ENCODE measurements at places on chromosomes 1 and 21.

GRCh38 chr1:11967028-11967547, 13.2 kb upstream of the MFN2 start:
- DNase-seq: no peak

- DNase-seq: no peak
These were observed 55.3 kb downstream of the MAN1C1 start for GRCh38 chr1:25671929-25672328.

DNA sequence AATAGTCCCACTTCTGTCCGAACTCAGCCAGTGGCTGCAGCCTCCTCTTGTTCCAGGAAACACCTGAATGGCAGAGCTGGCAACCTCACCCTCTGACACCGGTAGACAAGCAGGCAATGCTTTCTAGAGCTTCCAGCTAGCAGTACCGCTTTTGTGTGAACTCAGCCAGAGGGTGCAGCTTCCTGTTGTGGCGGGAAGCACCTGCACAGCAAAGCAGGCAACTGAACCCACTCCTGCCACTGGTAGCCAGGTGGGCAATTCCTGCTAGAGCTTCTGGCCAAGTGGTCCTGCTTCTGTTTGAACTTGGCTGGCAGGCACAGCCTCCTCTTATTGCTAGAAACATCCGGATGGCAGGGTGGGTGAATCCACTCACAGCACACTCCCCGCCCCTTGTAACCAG, 40.1 kb upstream of the TMPRSS15 start:
- DNase-seq: no peak

GRCh38 chr1:57866998-57867397, 443.1 kb upstream of the DAB1 start:
- DNase-seq: no peak

DNA sequence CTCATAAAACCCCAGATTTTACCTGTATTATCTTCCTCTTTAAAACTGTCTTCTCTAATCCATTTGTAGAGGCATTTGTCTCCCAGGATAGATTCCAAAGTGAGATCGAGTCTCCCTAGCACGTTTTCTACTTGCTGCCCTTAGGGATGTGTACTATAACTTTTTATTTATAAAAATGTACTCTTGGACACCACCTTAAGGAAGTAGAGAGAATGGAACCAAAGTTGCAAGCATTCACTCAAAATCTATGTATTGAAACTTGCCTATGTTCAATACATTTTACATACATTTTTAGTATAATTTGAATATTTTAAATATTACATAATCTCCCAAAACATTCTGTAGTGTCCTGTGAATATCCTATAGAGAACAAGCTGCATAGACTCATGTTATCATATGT, 842 bp upstream of the SPRR2A start:
- no peak for DNase-seq

- DNase-seq: no peak
These were observed 121.3 kb downstream of the HUNK start for GRCh38 chr21:31993826-31994825.

- DNase-seq: no peak
These were observed 139.7 kb downstream of the SLC44A5 start for GRCh38 chr1:75471252-75471651.

DNA sequence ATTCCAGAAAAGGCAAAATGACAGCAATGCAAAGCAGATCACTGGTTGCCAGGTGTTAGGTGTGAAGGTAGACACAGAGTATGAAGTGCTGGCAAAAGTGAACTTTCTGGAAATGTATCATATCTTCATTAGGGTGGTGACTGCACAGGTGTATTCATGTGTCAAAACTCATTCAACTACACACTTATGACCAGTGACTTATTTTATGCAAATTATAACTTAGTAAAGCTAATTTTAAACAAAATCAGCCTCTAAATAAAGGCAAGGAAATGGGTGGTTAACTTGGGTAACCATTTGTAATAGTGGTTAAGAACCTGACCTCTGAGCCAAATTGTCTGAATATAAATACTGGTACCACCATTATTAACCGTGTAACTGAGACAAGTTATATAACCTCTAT, 7.4 kb downstream of the COP1 start:
- no peak for DNase-seq

GRCh38 chr1:205849619-205850355, at the start of gene PM20D1:
PM20D1 (minus strand) TSS chr1:205850132; CDS start chr1:205850072, 60 bp downstream.
- peak; percentile 64 for DNase-seq

GRCh38 chr1:37575692-37576091, 19.0 kb downstream of the DNALI1 start:
- DNase-seq: no peak

DNA sequence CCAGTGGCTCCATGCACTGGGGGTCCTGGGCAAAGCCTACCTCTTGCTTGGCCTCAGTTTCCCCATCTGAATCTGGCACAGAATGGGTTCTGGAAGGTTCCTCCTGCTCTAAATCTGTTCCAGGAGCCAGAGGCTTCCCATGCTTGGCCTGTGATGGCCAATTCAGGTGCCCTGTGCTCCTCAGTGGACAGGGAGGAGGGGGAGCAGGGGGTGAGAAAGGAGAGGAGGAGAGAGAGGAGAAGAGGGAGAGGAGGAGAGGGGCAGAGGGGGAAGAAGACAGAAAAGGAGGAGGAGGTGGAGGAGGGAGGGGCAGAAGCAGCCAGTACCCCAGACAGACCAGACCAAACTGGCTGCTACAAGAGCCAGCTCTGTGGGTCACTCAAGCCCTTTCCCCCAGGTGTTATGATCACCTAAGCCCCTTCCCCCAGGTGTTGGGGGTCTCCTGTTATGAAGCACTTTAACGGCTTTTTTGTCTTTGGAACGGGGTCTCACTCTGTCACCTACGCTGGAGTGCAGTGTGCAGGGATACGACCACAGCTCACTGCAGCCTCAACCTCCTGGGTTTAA, 43.7 kb downstream of the TRIM11 start:
- DNase-seq: no peak
